NCI-H82 (cell line): ENCODE measurements at places on chromosomes 1 and 21.

GRCh38 chr1:30452925-30453324, 270.5 kb downstream of the MATN1 start:
- no peak for DNase-seq

DNA sequence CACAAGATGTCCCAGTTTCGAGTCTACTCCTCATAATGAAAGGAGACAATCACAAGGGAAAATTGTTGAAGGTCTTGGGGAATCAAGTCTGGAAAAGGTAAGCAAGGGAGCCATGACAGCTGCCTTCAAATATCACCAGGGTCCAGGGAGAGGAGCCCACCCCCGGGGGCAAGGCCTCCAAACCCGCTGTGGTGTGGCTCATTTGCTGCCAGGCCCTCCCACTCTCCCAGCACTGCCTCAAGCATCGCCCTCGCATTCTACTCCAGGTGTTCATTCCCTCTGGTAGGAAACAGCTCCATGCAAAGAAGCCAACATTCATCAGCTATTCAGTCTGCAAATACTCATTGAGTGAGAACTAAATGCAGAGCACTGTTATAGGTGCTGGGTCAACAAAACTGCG, 8.6 kb downstream of the S100A9 start:
- no peak for DNase-seq

- no peak for DNase-seq
Observed at GRCh38 chr1:10401281-10401680, 2.4 kb downstream of the PGD start.

- DNase-seq: no peak
Observed at GRCh38 chr1:197783510-197783948, 8.2 kb upstream of the DENND1B start.

DNA sequence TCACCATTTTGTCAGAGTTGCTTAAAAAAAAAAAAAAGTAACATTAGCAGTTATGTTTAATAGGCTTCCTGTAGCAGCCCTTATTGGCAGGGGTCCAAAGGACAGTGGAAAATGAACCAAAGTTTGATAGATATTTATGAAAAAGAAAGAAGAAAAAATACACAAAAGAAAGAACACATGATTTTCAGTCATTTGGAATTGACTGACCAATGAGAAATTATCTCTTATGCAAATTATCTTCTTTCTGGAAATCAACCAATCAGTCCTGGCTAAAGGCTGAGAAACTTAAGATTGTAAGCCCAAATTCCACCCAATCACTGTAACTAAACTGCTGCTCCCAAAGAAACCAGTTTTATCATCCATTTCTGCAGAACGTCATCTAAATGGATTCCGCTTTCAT, 282.4 kb downstream of the TM2D1 start:
- no peak for DNase-seq
